Kasumi-1 (cell line): ENCODE measurements at places on chromosomes 7 and 10.

DNA sequence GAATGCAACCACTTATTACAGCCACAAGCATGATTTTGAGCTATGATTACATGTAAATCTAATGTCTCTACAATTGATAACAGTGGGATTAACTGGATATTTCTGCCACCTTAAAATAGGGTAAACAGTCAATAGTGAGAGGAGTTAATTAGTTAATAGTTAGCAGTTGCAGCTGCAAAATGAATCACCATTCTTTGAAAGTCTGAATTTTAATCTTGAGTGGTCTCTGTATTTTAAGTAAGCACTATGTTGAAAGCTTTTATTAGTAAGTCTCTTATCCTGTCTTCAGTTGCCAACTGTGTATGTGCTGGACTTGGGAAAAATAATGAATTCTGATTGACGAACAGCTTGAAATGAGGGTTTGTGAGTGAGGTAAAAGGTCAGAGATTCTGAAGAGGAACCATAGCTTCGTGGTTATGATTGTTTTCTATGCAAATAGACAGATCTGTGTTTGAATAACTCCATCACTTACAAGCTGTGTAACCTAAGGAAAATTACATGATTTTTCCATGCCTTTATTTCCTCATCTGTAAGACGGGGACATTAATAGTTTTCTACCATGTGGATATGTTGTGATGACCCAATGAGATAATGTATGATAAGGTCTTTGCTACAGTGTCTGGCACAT is 75.2 kb downstream of the RNLS start:
- no peak for DNase-seq

- DNase-seq, result no peak
Observed at GRCh38 chr10:21146436-21146789, 249.3 kb upstream of the NEBL start.

DNA sequence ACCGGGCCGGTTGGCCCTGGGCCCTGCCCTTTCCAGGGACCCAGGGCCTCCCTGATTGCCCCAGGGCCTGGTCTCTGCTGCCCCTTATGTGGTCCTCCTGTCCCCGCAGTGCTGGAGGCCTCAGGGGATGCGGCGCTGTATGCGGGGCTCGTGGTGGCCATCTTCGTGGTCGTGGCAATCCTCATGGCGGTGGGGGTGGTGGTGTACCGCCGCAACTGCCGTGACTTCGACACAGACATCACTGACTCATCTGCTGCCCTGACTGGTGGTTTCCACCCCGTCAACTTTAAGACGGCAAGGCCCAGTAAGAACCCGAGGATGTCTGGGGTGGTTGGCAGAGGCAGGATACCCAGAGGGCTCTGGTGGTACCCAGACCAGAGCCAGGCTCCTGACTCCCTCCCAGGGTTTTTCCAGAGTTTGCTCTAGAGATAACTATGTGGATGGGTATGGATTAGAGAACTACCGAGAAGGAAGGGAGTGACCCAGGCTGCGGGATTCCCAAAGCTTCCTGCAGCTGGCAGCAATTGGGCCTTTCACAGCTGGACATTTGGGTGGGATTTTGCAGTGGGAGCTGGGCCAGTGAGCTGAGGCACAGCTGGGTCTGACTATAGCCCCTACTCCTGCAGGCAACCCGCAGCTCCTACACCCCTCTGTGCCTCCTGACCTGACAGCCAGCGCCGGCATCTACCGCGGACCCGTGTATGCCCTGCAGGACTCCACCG is 28.1 kb upstream of the SLC29A3 start:
- DNase-seq, result no peak

GRCh38 chr10:53744746-53745145 is 972.2 kb upstream of the MBL2 start:
- DNase-seq, result no peak

- DNase-seq, result no peak
Observed at GRCh38 chr7:38195804-38196595, 18.0 kb downstream of the STARD3NL start.

DNA sequence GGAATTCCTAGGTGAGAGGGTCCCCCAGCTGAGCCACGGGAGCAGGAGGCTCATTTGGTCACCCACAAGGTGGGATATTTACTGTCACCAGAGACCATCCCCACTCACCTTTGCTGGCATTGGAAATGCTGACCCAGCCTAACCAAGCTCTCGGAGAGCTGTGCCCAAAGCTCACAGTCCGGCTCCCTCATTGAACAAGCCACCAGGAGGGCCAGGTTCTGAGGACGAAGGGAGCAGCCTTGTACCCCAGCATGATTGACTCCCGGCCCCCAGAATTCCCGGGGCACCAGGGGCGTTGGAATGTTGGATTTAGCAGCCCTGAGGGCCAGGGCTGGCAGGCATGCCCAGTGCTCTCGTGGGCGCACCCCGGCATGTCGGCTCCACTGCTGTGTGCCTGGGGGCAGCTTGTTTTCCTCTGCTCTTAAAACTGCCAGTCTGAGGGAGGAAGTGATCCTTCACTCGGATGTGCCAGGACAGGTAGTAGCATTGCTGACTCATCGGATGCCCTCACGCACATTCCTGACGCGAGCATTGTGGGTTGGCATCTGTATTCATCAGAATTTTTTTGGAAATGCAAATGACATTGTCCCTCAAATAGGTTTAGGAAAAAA is 23.3 kb downstream of the CLIP2 start:
- DNase-seq, result no peak

DNA sequence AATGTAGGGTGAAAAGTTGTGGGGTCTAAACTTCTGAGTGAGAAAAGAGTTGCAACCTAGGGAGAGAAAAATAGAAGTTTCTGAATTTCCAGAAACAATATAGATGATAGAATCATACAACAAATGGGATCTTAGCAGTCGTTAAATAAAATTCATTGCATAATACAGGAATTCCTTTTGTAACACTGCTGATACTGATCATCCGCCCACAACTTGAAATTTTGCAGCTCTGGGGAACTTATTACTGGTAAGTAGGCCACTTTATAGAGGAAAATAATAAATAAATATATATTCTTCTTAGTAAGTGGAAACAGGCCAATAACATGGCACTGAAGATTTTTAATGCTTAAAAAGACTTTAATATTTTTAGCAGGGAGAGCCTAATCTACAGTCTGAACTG is 81.9 kb upstream of the SMIM30 start:
- no peak for DNase-seq

DNA sequence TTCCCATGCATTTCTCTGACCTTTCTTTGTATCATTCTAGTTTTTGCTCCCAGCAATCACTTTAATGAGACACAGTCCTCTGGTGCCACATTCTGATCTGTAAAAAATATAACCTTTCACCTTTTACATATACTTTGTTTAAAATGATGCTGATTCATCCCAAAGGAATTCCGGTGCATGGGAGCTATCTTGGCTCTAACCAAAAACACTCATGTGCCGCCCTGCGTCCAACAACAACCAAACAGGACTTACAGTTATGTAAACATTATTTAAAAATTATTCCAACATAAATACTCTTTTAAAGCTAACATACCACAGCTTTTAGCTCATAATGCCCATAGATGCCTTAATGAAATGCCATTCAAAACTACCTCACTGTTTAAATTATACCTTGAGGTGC is 7.7 kb upstream of the OPALIN start:
- no peak for DNase-seq
